ENCODE measurements at places on chromosomes 1 and 21. TPM values are rescaled to one million over a fixed set of nuclear protein-coding genes. Genes with fewer than 3 reads are reported as not detected.

The USH2A gene
- not detected for total RNA-seq

The LIN28A gene
- total RNA-seq, result 5.1 TPM

DNA sequence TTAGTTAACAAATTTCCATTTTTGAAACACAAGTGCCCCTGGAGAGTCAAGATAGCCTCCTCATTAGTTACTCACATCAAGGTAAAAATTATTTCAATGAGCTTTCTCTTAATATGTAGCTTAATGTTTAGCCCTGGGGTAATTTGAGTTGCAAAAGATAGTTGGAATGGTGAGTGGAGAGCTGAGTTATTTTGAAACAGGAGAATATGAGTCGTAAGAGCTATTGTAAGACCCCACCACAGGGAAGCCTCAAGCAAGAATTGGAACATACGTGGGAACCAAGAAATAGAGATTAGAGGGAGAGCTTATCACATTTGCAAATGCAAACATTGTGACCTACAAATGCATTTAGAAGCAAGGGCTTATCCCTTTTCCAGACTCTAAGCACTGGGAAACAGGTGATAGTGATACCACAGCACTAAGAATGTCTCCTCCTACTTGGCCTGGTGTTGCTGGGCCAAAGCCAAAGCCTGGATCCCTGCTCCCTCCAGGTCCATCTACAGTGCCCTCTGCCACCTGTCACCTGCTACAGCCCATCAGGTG, 635.1 kb downstream of the PTPRC start:
- no peaks in the 10 kb centered on the region for H3K4me1 ChIP-seq
- H3K27me3 ChIP-seq, result no peaks in the 10 kb centered on the region
- H3K4me3 ChIP-seq, result no peak overlapping the region

The RAD54L gene
- total RNA-seq, result 67.0 TPM

DNA sequence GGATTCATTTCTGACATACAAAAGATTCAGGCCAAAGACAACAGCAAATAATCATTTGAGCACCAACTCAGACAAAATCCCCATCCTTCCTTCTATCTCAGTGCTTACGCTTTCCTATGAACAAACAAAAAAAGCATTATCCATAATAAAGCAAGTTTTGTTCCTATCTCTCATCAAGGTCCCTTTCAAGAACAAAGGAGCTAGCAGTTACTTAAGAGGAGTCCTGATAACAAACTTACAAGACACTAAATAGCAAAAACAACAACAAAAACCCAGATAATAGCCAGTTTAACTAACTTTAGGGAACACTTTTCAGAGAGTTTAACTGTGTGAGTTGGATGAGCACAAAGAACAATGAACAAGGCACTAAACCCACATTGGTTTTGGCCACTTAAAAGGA, 10.5 kb downstream of the EVI5 start:
- H3K4me1 ChIP-seq, result no peaks in the 10 kb centered on the region
- no peak overlapping the region for H3K4me3 ChIP-seq
- H3K27ac ChIP-seq, result no peak overlapping the region
- DNase-seq, result no peak
- no peaks in the 10 kb centered on the region for H3K27me3 ChIP-seq

The SLC30A2 gene
- total RNA-seq, result 0.11 TPM

DNA sequence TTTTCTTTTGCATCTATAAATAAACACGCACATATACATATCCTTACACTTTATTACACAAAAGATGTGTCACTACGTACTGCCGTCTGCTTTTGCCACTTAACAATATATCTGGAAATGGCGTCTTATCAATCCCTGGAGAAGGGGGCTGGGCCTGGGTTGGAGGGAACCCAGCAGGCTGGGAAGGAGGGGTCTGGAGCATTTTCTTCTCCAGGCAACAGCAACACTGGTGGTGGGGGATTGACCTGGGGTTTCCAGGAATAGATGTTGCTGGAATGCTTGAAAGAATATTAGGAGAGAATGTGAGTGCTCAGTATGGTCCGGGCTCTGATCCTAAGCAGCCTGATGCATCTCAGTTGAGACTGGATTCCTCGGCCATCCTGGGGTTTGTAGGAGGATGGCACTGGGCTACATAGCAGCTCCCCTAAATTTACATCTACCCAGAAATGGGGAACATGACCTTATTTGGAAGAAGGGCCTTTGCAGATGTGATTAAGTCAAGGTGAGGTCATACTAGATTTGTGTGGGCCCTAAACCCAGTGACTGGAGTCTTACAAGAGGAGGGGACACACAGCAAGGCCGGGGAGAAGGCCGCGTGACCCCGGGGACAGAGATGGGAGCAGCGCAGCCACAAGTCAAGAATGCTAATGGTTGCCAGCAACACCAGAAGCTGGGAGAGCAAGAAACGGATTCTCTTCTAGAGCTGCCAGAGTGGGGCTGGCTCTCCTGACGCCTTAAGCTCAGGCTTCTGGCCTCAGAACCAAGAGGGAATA, 98.6 kb downstream of the SIK1 start:
- no peak overlapping the region for H3K27ac ChIP-seq
- no peaks in the 10 kb centered on the region for H3K36me3 ChIP-seq
- H3K4me1 ChIP-seq, result no peaks in the 10 kb centered on the region
- H3K4me3 ChIP-seq, result no peak overlapping the region
- H3K27me3 ChIP-seq, result peaks cover 88% of the 10 kb centered on the region

- H3K4me3 ChIP-seq, result no peak overlapping the region
- DNase-seq, result no peak
- no peaks in the 10 kb centered on the region for H3K4me1 ChIP-seq
- no peaks in the 10 kb centered on the region for H3K36me3 ChIP-seq
Measured at GRCh38 chr1:158901623-158902022, 29.7 kb upstream of the PYHIN1 start.

GRCh38 chr1:161258439-161259344, at the start of gene PCP4L1:
TSS of gene PCP4L1 (plus strand) at chr1:161258745. CDS start at chr1:161258975, 230 bp downstream.
- H3K27me3 ChIP-seq, result peaks cover 35% of the 10 kb centered on the region
- no peak within 1 kb of the TSS for H3K27ac ChIP-seq
- H3K4me3 ChIP-seq, result no peak within 1 kb of the TSS

- H3K27me3 ChIP-seq, result no peaks in the 10 kb centered on the region
- H3K4me1 ChIP-seq, result peaks cover 29% of the 10 kb centered on the region
- no peak overlapping the region for H3K4me3 ChIP-seq
Measured at GRCh38 chr1:91805311-91805801, 80.6 kb downstream of the TGFBR3 start.

DNA sequence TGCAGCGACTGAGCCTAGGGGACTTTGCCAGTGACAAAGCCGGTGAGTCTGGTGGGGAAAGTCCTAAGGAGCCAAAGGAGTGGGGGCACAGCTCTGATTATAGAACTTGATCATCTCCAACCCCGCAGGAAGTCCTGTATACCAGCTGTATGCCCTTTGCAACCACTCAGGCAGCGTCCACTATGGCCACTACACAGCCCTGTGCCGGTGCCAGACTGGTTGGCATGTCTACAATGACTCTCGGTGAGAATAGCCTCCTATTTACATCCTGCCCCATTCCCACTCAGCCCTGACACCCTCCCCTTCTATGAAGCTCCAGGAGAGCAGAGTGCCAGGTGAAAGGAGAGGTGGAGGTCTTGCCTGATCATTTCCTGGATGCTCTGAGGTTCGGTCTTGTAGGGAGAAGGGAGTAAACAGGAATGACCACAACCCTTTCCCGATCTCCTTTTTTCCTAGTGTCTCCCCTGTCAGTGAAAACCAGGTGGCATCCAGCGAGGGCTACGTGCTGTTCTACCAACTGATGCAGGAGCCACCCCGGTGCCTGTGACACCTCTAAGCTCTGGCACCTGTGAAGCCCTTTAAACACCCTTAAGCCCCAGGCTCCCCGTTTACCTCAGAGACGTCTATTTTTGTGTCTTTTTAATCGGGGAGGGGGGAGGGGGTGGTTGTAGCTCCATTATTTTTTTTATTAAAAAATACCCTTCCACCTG, 1.2 kb upstream of the PPOX start:
- no peak for DNase-seq
- H3K27me3 ChIP-seq, result no peaks in the 10 kb centered on the region
- peaks cover 68% of the 10 kb centered on the region for H3K36me3 ChIP-seq
- H3K4me3 ChIP-seq, result peak overlapping the region; percentile 55
- H3K27ac ChIP-seq, result peak overlapping the region; percentile 83

DNA sequence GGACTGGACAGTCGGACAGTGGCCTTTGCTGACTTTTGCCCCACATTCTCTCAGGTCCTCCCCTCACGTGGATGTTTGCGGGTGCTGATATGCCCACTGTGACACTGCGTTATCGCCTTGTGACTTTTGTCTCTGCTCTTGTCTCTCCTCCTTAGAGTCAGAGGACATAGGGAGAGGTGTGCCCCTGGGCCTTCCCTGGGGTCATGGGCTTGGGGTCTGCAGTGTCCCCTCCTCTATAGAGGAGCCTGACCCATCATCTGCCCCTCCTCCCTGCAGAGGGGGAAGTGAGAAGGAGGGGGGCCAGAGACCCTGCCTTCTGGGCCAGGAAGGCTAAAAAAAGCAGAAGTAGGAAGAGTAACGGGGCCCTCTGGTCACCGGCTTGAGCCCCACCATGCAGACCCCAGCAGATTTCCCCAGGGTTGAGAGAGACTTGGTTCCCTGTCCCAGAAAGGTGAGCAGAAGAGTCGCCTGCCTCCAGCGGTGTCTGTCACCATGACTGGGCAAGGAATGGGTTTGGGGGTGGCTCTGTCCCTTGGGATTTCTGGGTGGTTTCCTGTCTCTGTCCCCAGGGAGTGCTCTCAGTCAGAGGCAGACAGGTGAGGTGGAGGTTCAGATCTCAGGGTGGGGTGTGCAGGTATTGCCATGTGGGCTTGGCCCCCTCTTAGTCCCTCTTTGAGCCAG, 13.3 kb downstream of the RPS6KA1 start:
- no peak for DNase-seq
- peaks cover 29% of the 10 kb centered on the region for H3K4me1 ChIP-seq
- peaks cover 46% of the 10 kb centered on the region for H3K36me3 ChIP-seq
- H3K27ac ChIP-seq, result peak overlapping the region; percentile 68

The CFAP45 gene
- total RNA-seq, result 0.72 TPM

The MTARC1 gene
- 0.11 TPM for total RNA-seq

GRCh38 chr1:172719694-172720138, 60.8 kb downstream of the FASLG start:
- H3K27ac ChIP-seq, result no peak overlapping the region
- no peaks in the 10 kb centered on the region for H3K27me3 ChIP-seq
- no peak overlapping the region for H3K4me3 ChIP-seq
- peak; percentile 61 for DNase-seq
- peaks cover 22% of the 10 kb centered on the region for H3K4me1 ChIP-seq
- H3K36me3 ChIP-seq, result no peaks in the 10 kb centered on the region

DNA sequence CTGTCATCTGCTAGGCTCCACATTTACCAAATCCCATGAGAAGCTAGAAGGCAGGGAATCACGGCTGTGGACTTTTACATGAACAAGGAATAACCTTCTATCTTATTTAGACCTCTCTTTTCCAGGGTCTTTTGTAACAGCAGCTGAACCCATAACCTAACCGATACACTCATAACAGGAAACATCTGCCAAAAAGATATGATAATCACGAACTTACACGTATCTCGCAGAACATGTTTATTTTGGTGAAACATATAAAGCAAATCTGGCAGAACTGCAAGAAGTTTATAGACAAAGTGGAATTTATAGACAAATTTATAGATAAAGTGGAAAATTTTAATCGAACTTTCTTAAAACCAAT, 20.4 kb downstream of the TINAGL1 start:
- no peak for DNase-seq
- H3K27me3 ChIP-seq, result peaks cover 4% of the 10 kb centered on the region
- H3K4me3 ChIP-seq, result no peak overlapping the region
- H3K4me1 ChIP-seq, result no peaks in the 10 kb centered on the region
- no peak overlapping the region for H3K27ac ChIP-seq

DNA sequence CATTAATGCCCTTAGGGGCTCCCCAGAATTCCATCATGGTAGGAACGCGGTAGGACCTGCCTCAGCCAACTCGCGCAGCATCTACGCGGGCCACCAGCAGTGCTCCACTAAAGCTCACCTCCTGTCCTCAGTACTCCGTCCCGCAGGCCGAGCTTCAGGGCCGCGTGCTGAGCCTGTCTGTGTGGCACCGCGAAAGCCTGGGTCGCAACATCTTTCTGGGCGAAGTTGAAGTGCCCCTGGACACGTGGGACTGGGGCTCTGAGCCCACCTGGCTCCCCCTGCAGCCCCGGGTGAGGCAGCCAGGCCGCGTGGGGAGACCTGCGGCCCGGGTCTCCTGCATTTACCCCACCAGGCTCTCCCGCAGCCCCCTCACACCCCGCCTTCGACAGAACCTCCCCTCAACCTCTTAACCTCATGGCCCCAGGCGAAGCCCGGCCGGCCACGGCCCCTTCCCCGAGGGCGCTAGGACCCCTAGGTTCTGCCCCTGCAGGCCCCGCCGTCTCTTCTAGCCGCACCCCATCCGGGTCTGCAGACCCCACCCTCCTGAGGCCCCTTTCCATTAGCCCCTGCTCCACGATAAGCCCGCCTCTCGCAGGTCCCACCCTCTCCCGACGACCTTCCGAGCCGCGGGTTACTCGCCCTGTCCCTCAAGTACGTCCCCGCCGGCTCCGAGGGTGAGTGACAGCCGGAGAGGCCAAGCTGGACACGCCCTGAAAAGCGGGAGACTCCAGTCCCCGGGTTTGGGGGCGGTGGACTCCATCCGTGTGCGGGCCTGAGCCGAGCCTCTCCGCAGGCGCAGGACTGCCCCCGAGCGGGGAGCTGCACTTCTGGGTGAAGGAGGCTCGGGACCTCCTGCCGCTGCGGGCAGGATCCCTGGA, 9.1 kb downstream of the SYTL1 start:
- peaks cover 5% of the 10 kb centered on the region for H3K36me3 ChIP-seq
- no peak overlapping the region for H3K4me3 ChIP-seq
- H3K4me1 ChIP-seq, result peaks cover 47% of the 10 kb centered on the region
- H3K27me3 ChIP-seq, result no peaks in the 10 kb centered on the region
- DNase-seq, result peak; percentile 88

DNA sequence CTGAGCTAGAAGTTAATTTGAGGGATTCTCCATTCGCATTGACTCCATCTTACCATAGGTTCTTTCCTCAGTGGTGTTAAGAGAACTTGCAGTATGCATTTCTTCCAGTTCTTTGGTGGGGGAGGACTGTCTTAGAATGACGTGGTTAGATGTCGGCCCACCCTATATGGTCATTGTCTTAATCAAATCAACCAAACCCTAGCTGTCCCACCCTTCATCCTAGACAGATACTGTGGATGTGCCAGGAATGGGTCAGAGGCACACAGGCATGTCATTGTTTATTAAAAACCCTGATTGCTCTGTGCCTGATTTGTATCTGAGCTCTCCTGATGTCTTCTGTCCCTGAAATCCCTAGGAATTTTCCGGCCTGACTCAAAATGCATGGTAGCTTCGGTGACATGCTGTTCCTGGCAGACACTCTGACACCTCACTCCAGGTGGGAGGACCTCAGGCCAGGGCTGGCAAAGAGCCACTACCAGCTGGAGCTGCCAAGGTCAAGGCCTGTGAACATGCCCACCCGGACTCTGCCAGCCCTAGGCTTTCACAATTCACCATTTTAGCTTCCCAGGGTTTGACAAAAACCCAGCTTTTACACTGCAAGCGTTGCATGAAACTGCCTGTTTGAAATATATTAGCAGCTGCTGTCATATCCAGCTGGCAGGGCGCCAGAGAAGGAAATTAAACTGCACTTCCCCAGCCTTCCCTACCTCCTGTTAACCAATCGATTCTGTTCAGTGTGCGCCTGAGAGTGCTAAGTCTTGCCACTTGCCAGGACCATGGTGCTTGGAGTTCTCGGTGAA, 134.0 kb downstream of the FAM78B start:
- no peaks in the 10 kb centered on the region for H3K27me3 ChIP-seq
- no peak overlapping the region for H3K27ac ChIP-seq
- no peak for DNase-seq
- no peaks in the 10 kb centered on the region for H3K36me3 ChIP-seq
- no peak overlapping the region for H3K4me3 ChIP-seq
- no peaks in the 10 kb centered on the region for H3K4me1 ChIP-seq

- no peak for DNase-seq
- no peak overlapping the region for H3K4me3 ChIP-seq
- peaks cover 2% of the 10 kb centered on the region for H3K4me1 ChIP-seq
- peaks cover 14% of the 10 kb centered on the region for H3K27me3 ChIP-seq
- no peaks in the 10 kb centered on the region for H3K36me3 ChIP-seq
Measured at GRCh38 chr1:21212126-21212525, 35.4 kb upstream of the EIF4G3 start.

The PRR9 gene
- total RNA-seq, result 0.20 TPM

Data from K562 (cell line).